Stimulated activated CD4-positive, alpha-beta T cell treated with anti-CD3 and anti-CD28 coated beads, Interleukin-4, amount 100 ng/mL, for 48 hours (primary cell): ENCODE measurements at places on chromosomes 7 and 10.

- DNase-seq = no peak
Observed at GRCh38 chr7:68121655-68122054, 1125.0 kb downstream of the TYW1 start.

DNA sequence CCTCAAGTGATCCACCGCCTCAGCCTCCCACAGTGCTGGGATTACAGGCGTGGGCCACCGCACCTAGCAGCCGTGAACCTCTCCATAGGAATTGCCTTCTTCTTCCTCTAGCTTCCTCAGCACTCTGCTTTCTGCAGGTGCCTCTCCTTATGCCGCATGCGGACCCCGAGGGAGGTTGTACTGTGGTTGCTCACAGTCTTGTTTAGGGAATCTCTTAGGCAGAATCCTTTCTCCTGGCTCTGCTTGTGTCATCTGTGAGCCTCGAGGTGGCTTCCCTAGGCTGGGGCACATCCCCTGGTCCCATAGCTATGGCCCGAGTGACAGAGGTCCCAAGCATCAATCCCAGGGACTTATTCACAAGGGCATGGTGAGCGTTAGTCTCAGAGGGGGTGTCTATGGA, 33.2 kb upstream of the GIMAP8 start:
- DNase-seq = no peak

DNA sequence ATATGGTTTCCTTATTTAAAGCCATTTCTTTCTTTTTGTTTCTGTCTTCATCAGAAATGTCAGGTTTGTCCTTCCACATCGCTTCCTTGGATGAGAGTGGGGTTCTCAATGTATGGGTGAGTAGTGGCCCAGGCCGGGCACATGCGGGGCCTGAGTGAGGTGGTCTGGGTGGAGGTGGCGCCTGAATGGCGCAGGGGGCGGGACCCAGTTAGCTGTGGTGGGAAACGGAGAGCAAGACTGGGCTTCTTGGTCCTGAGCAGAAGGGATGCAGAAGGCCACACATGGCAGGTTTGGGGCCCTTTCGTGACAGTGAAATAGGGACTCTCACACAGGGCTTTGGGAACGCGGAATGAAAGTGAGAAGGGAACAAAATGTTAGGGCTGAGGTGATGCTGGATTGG, 70.0 kb downstream of the DYNC2I1 start:
- no peak for DNase-seq

- DNase-seq = no peak
Observed at GRCh38 chr7:5553298-5553877, 129.8 kb upstream of the TNRC18 start.

DNA sequence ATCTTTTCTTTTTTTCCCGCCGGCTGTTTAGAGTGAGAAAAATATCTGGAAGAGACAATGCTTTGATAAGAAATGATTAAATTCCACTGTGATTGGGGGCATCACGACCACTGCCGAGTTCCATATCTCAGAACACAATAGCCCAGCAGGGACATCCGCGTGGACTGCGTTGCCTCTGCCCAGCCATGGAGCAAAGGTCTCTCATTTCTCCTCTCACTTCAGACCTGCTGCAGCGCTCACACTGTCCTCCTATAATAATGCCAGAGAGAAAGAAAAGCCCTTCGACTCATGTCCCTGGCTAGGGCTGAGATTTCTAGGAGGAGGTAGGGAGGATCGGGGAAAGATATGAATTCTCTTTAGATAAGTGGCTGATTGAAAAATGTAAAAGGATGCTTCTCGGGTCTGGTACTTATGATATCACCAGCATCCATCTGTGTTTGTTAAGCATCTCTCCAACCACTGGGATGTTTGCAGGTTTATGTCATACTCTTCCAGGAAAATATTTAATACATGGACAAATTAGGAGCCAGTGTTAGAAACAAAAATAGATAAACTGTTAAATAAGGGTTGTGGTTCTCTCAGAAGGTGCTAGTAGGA, 472.9 kb upstream of the AKR1E2 start:
- no peak for DNase-seq

DNA sequence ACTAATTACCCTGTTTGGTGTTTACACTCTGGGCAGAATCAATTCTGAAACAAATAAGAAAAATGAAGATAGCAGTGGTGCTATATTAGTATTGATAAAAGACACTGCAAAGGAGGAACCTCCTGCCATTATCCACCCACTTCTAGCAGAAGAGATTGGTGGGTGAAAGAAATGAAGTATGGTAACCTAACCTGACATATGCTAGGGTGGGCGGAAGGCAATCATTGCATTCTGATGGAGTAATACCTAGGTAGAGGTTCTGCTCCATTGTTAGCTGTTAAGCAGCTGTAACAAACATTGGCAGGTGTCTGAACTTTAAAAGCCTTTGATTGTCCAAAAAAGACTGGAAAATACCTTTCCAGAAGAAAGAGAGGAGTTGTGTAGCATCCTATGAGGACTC, 95.9 kb downstream of the OTUD1 start:
- no peak for DNase-seq

DNA sequence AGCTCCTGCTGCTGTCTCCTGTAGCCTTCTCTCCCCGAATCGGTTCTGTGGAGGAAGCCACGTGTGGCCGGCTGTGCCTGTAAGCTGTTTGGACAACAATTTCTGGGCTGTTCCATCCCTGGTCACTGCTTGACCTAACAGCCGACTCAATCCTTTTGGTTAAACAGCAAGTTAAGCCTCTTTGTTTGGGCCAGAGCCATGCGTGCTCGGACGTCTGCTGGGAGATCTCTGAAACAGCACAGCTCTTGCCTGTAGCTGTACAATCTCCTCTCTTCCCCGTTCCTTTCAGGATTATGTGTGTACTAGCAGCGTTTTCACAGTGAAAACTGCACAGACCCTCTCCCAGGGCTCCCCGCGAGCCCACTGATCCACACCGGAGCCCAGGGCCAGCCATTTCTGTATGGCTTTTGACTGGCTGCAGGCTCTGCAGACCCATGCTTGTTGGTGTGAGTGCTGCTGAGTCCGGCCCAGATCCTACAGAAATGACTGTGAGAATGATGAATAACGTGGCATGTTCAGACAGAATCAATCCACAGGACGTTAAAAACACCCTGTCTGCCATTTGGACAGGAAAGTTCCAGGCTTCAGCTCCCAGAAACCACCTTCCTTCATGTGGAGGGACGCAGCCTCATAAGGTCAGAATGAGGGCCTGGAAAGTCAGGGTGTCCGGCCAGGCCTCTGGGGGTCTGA, 428.6 kb upstream of the ADARB2 start:
- DNase-seq = no peak

GRCh38 chr7:91519241-91520158, 255.3 kb downstream of the FZD1 start:
- no peak for DNase-seq

GRCh38 chr10:121337427-121337826, 260.8 kb downstream of the FGFR2 start:
- no peak for DNase-seq

GRCh38 chr7:114889646-114890285, 32.1 kb upstream of the MDFIC start:
- no peak for DNase-seq

- no peak for DNase-seq
Observed at GRCh38 chr10:36450380-36450779, 675.0 kb upstream of the ANKRD30A start.

DNA sequence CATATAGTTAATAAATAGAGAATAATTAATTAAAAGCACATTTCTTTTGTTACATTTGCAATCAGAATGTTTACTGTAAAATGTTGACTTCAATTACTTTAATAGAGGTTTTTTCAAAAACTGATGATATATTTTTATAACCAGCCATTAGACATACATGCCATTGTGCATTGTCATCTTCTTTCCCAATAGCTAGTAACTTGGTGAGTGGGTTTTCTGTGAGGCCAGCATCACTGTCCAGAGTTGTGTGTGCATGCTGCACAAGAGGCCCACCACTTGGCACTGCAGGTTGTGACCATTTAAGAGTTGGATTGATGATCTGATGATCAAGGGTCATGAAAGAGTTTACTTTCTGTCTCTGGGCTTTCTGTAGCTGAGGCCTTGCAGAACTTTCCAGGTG, 46.5 kb downstream of the TFEC start:
- no peak for DNase-seq

GRCh38 chr7:31311552-31311951, 29.0 kb downstream of the NEUROD6 start:
- no peak for DNase-seq

DNA sequence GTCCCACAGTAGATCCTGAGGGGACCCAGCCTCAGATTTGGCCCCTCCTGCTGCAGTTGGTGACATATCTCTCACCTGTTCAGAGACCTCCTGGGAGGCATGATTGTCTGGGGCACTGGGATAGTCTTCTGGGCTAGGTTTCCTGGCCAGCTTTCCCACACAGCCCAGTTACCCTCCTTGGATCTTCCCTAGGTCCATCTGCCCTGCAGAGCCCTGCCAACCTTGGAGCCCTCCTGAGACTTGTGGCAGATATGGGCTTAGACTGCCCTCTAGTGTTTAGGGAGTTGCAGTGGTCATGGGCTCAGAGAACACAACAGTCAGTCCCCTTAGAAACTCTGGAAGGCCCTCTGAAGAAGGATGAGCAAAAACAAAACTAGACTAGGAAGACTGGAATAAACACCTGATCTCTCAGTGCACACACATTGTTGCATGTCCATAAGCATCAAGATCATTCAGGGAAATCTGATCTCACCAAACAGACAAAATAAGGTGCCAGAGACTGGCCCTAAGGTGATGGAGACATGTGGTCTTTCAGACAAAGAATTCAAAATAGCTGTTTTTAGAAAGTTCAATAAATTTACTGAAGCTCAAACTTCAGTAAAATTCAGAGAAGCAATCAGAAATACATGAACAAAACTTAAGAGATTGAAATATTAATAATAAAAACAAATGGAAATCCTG, 324.6 kb downstream of the ATRNL1 start:
- DNase-seq = no peak

DNA sequence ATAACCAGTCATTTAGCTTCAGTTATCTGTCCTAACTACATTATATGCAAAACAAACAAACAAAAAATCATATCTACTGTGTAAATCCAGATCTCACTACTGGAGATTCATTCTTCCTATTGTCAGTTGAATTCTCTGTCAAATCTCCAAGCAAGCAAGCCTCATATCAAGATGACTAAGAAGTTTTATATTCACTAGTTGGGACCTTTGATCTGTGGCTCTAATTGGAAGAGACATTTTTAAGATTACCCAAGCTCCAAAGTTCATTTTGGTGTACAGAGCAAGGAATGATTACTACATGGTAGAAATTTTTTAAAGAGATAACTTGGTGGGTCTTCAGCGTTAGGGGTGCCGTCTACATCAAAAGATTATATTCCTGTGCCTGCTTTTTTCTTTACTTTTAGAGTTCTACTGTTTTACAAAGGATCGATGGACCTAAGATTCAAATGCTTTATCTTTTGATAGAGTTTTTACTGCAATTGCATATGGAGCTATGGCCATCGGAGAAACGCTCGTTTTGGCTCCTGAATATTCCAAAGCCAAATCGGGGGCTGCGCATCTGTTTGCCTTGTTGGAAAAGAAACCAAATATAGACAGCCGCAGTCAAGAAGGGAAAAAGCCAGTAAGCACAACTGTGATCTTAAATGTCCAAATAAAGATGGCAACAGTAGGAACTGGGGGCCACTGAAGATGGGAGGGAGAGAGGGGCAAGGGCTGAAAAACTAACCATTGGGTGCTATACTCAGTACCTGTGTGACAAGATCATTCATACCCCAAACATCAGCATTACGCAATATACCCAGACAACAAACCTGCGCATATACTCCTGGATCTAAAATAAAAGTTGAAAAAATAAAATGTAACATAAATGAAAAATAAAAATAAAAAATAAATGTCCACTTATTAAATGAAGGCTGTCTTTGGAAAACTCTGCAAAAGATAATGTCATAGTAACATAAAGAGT, 47.9 kb downstream of the SP8 start:
- no peak for DNase-seq

- no peak for DNase-seq
Observed at GRCh38 chr10:69469976-69470375, 18.7 kb downstream of the TSPAN15 start.

DNA sequence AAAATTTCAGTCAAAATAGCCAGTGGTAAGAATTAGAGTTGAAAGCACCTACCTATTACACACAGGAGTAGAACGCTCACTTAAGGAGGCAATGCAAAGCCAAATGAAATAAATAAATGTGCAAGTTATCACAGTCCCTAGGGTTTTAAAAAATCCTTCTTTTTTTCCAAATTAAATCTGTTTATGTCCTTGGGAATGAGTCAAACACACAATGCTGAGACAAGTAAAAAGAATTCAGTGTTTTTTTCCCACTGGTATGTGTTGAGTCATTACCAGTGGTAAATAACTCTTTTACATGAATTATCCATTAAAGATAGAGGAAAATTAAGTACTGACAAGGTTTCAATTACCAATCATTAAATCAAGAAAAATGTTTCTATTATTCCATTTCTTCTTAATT, 438.6 kb downstream of the TNS3 start:
- DNase-seq = no peak

GRCh38 chr7:93566876-93567275, 7.6 kb downstream of the CALCR start:
- DNase-seq = no peak

GRCh38 chr7:844514-844913, 12.2 kb downstream of the SUN1 start:
- DNase-seq = no peak

DNA sequence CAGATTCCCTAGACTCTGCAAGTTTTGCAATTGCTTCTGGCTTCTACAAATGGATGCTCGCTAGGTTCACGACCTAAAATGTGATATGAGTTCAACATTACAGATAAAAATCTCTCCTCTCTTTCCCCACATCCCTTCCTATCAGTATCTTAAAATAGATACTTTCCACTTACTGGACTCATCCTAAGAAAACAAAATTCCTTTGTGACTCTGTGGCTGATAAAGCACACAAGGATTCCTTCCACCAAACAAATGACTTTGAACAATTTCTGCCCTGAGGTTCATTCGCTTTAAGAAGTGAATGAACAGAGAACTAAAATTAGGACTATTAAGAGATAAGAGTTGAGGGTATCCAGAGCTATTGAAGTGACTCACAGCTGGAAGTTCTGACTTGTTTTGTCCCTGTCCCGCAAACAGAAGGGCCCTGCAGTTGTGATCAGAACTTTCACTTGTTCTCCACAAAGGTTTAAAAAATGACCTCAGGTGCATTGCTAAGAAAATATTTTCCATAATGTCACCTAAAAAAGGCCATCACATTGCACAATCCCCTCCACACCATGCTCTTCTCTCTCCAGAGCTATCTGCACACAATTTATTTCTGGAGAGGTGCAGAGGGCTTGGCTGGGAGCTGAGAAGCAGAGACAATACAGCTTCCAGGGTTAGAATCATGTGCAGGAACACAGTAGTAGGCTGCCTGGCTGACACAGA, 96.1 kb downstream of the PIP4K2A start:
- DNase-seq = no peak

- no peak for DNase-seq
Observed at GRCh38 chr10:77392236-77392721, 245.3 kb downstream of the KCNMA1 start.

GRCh38 chr7:64515330-64515729, 47.5 kb downstream of the ZNF680 start:
- DNase-seq = no peak
